ENCODE measurements at places on chromosomes 16 and 17.

- no peak for DNase-seq
Measured at GRCh38 chr16:27273670-27274423, 5.3 kb upstream of the NSMCE1 start.

DNA sequence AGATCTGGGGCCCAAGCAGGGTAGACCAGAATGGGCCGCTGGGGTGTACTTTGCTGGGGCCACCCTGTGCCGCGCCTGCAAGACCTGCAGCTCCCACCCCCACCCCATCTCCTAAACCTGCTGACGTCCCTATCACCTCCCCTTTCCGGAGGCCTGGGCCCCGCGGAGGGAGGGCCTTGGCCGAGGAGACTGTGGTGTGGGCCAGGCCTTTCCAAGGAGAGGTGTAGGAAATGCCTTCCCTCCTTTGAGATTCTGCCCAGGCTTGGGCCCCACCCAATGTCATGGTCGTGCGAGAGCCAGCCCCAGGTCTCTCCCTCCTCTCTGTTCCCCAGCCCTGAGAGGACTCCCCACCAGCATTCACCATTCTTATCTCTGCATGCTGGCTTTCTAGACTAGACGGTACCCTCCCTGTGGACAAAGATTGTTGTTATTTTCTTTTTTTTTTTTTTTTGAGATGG is 3.9 kb upstream of the WFIKKN2 start:
- no peak for DNase-seq

DNA sequence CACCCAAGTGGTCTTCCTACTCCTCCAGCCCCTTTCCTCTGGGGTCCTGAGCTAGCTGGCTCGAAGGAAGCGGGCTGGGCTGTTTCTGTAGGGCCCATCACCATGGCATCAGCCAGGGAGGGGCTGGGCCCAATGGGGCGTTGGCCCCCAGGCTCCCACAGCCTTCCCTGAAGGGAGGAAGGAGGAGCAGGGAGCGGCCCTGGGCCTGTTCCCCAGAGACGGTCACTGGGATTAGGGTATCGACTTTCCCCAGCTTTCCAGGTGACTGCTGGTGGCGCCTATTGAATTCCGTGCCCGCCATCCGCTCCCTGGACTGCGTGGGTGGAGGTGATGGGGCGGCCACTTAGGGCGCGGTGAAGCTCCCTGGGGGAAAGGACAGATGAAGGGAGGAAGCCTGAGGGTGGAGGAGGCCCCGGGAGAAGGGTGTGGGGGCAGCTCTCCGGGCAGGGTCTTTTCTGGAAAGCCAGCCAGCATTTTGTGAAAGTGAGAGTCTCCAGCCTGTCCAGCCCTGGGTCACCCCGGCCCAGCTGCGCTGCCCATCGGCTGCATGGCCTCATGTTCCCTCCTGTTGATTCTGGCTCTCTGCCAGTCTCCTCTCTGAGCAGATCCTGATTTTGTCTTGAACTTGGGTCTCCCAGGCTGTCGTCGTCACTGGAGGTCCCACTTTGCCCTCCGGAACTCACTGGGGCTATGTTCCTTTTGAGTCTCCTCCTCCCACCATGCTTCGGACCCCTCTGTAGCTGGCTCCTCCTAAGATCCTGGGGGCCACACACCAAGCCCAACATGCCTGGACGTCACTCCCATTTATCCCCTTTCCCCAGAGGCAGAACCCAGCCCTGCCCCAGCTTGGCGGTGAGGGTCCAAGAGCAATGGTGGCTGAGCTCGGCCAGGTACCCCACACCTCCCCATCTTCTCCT is 9.8 kb downstream of the NHERF1 start:
- DNase-seq = no peak

- DNase-seq = no peak
Measured at GRCh38 chr17:75665981-75666380, 973 bp downstream of the RECQL5 start.

- DNase-seq = no peak
Measured at GRCh38 chr16:55873122-55873521, 2.1 kb downstream of the CES5A start.

DNA sequence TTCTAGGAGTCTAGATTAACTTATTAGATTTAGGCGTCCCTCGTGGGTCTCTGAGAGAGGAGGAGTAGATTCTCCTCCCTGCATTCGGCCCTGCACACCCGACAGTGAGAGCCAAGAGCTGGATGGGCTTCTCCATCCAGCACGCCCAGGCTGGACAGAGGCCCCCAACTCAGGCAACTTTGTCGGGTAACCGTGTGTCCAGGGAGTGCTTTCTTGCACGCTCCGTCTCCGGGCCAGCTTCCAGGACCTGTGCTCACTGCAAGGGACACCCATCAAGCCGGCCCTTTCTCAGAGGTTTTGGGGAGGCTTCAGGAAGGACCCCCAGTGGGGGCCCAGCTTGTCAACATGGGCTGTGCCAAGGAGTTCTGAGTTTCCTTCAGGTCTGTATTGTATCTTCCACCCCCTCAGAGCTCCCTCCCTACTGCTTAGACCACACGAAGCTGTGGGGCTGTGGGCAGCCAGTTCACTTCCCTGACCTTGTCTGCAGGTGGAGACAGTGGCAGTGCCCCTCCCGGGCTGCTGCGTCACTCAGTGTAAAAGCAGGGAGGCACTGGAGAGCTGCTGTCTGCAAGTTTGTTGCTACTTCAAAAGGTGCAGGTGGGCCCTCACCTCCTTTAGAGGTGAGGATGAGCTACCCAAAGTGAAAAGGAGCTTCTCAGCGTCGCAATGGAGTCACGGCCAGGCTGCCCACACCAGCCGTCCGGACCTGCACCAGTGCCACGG is 24.0 kb upstream of the C16orf78 start:
- no peak for DNase-seq

DNA sequence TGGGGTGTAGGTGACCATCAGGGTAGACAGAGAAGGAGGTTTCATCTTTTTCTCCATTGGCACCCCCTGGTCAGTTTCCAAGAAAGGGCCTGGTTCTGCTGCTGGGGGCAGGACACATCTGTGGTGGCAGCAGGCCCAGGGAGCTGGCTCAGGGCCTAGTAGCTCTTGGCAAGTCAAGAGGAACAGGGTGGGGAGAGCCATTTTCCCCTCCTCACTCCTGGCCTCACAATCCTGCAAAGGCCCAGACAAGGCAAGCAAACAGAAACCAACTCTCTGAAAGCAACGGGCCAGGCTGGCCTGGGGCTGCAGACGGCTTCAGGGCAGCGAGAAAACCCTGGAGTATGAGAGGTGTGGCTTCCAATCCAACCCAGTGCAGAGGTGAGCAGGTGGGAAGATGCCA is 192.9 kb upstream of the DYNLRB2 start:
- no peak for DNase-seq

GRCh38 chr16:59701963-59702930 is 968.1 kb upstream of the GOT2 start:
- DNase-seq = no peak

DNA sequence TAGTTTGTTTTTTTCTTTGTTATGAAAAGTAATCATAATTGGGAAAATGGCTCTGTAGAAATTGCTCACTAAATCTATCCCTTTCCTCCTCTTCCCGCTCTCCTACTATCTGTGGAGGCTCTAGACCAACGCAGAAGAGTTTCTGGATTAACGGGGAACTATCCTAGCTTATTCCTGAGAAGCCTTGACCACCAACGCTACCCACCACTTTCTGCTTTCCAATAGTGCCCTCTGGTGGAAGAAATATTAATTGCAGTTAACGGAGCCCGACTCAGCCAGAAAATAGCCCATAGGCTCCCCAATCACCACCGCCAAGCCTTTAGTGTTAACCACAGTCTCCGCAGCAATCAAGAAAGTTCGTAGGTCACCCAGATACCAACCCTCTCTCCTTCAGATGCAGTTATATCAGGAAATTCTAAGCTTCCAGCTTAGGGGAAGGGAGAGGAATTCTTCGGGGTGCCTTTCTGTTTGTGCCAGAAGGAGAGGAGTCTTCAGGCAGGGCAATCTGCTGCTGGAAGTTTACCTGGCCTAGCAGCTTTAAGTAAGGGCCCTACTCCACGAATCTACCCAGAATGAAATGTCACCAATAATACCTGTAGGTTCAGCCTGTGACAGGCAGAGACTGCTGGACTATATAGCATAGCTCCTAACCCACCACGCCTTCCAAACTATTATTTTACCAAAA is 23.0 kb upstream of the NSRP1 start:
- peak; percentile 80 for DNase-seq

GRCh38 chr17:3683054-3683511 is 12.9 kb downstream of the P2RX5 start:
- peak; percentile 75 for DNase-seq

DNA sequence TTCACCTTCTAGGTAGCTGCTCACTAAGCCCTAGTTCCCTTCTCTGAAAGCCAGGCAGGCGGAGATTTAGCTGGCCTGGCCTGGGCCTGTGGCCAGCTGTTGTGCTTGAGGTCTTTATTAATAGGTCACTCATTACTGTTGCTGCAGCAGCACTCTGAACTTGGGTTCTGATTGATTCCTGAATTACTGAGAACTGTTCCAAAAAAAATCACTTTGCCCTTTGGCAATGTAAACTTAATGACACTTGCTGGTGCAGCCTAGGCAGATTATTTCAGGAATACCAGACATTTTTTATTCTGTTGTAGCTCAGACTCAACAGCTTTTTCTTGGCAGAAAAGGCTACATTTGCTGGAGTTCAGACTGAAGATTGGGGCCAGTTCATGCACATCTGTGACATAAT is 2.7 kb downstream of the TOM1L1 start:
- DNase-seq = no peak

DNA sequence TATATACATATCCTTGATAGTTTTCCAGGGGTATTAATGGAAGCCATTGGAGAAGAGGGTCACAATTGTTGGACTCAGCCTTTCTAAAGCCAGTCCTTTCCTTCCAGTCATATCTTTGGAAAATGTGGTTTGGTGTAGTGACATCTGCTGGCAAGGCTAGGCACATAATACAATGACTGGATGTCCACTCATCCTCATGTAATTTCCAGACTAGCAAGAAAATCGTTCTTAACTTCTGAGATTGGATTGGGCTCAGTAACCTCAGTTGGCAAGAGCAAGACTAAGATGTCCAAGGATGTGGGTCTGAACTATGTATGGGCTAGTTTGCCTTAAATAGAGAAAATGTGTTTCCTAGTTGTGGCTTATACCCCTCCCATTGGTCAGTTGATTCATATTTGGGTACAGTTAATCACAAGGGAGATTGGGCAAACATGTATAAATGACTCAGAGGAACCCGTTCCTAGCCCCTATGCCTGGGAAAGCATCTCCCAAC is 8.7 kb upstream of the KAT7 start:
- no peak for DNase-seq

- DNase-seq = no peak
Measured at GRCh38 chr16:17989255-17989654, 347.3 kb downstream of the NPIPA8 start.

DNA sequence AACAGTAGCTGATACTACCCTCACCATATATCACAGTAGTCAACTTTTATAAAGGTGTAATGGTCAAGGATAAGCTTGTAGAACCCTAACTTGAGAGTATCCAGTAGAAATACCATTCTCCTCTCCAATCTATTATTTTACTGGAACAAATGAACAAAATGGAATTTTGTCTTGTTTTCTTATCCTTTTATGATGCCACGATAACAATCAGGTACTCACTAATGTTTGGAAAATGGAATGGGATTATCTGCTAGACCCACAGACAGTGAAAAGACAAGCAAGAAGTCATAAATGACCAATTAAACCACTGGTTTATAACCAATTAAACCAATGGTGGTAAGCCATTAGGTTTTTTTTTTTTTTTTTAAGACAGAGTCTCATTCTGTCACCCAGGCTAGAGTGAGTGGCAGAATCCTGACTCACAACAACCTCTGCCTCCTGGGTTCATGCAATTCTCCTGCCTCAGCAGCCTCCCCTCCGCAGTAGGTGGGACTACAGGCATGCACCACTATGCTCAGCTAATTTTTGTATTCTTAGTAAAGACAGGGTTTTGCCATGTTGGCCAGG is 10.4 kb downstream of the GPATCH8 start:
- DNase-seq = no peak

Measured in germinal center (tissue), 1 donor.